H1 (cell line): ENCODE measurements at places on chromosomes 3 and 15.

DNA sequence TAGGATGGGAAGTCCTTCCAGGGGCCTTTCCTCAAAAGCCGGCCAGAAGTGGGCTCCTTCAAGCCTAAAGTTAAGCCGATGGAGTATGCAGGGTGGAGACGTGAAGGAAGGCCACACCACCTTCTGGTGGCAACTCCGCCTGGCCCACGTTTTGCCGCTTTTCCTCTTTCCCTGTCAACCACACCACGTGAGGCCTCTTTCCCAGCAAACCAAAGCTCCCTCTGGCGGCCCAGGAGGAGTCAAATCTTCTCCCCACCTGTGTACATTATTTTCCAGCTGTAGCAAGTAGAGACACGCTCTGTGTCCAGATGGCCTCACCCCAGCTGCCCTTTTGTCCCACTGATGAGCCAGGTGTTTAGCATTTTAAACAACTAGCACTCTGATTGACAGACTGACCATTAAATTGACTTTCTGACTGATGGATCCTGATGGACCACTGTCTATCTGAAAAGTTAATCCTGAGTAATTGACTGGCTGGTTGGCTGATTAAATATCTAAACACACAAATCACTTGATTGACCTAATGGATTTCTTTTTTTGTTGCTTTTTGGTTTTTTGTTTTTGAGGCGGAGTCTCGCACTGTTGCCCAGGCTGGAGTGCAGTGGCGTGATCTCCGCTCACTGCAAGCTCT, 59.6 kb upstream of the ZBTB38 start:
- DNase-seq = peak; percentile 84

DNA sequence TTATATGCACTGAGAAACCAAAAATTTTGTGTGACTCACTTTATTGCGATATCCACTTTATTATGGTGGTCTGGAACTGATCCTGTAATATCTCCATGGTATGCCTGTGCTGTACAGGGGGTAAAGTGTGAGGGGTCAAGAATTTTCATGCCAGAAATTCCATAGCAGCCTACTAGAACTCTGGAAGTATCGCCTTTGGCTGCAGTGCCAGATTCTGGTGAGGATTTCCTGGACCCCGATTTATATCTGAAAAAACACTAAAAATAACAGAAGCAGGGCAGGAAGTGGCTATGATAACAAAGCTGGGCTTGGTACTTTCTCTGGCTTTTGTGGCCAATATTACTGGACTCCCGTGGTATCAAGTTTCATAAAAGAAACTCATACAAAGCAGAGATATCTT, 36.4 kb downstream of the CCDC80 start:
- no peak for DNase-seq

DNA sequence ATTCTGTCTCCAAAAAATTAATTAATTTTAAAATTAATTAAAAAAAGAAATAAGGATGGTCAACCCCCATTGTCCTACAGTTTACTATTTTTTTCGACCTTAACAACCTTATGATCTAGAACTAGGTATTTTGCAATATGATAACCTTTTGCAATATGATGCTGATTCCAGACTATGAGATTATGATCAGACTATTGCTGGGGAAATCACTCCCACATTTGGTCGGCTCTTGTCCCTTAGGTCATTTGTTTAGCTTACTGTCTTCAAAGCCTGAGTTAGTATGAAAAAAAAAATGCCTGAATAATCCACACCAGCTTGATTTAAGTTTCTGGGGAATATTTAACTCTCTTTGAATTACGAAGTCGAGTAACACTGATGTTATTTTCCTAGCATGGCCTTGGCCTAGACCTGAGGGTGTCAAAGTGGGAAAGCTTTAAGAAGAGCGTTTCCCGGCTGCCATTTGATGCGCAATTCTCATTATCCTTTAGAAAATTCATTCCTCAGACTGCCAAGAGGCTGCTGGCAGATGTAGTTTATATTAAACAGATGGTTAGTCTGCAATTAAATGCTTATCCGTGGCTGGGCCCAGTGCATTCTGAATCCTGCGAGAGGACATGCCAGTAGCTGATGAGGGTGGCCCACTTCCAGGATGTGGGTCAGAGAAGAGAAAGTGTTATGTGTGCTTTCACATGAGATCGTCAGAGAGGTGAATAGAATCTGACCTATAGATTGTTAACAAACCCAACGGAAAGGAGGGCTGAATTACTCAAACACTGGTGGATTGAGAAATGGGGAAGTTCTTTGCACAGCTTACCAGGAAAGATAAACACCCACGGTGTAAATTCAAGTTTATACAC, 496.0 kb upstream of the THBS1 start:
- DNase-seq = no peak

DNA sequence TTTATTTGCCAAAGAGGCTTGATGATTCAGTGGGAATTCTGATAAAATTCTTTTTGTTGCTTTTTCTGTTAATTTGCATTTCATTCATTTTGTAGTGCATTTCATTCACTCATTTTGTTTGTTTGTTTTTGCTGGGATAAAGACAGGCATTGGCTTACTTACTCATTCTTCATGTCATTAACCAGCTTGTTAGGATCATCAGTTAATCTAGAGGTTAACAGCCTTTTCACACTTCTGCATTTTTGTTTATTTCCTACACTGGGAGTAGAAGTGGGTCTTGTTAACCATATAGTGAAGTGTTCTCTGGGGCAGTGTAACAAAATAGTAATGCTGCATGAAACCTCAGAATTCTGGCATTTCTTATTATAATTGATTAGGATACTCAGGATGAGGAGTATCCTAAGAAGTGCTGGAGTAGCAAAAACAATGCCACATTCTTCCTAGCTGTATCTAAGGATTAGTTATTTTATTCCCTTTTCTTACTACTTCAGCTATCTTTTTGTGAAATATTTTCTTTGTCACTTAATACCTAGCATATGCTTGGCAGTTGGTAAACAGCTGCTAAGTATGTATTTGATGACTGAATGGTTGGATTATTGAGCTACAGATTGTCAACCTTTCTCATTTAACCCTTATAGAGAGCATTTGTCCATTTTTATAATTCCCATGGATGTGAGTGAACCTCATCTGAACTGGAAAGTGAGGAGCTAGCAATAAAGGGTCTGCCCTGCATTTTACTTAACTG, 135.7 kb upstream of the LRRFIP2 start:
- no peak for DNase-seq

DNA sequence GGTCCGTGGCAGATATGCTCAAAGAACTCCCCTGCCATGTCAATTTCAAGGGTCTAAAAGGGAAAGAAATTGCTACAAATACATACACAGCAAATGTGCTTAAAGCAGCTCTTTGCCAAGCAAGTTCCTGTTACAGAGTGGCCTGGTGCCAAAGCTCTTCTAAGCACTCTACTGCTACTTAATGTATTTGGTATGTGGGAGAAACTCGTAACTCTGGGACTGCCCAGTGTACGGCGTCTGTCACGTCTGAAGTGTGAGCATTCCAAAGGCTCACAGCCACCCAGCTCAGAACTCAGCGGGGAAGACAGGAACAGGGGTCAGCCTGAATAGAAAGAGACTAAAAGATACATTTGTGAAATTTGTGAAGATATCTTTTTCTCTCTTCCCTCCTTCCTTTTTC, 54.6 kb downstream of the RBMS3 start:
- no peak for DNase-seq

GRCh38 chr3:152471814-152472671, 203.3 kb downstream of the MBNL1 start:
- no peak for DNase-seq

DNA sequence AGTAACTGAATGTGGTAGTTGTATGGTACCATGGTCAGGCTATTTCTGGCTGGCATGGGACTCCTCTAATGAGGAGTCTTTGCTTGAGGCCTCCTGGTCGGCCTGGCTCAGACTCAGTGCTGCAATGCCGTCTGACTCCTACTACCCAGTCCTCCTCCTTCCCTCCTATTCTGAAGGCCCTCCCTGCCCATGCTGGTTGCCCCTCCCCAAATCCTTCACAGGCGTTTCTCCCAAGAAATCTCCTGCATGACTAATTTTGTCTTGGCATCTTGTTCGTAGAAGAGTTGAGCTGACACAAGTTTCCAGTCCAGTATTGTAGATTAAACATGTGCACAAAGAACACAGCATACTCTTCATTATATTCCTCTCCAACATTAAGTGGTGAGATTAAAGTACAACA, 115.5 kb downstream of the NFKBIZ start:
- no peak for DNase-seq

DNA sequence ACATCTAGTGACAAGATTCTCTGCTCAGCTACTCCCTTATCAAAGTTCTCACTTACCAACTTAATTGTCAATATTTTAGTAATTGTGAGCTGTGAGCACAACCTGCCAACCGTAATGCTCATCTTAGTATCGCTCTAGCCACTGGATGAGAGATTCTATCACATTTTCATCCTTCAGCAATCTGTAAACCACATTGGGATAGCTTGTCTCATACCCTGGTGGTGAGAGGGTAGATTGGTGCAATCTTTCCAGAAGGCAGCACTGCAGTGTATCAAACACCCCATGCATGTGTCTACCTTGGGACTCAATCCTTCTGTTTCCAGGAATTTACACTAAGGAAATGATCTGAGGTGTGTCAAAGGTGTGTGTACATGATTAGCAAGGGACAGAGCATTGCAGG, 18.9 kb upstream of the ATP8B4 start:
- DNase-seq = no peak

DNA sequence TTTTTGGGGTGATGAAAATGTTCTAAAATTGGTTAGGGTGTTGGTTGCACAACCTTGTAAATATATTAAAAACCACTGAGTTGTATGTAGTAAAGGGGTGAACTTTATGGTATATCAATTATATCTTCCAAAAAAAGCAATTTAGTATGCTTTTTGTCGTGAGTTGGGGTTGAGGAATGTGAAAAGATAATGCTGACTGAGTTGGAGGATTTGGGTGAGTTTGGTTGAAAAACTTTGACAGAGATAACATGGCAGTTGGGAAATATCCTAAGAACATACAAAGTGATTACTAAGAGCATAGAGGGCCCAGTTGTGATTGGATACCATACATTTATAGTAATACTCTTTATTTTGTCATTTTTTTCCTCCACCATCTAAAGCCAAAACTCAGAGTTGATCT, 33.6 kb downstream of the HMG20A start:
- no peak for DNase-seq

DNA sequence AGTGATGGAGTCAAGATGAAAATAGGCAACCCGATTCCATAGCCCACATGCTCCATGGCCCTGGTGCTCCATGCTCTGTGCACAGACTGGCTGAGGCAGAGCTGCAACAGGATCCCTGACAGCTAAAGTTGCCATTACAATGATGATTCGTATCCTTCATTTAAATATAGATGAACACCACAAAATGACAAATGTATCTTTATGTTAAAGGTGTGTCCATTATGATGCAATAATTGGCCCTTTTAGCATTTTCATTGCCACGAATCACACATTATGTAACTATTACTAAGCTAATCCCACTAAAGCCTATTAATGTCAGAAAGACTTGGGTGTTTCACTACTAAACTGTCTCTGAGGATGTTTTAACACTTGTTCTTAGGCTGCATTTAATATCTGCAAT, 270.2 kb upstream of the THBS1 start:
- no peak for DNase-seq

DNA sequence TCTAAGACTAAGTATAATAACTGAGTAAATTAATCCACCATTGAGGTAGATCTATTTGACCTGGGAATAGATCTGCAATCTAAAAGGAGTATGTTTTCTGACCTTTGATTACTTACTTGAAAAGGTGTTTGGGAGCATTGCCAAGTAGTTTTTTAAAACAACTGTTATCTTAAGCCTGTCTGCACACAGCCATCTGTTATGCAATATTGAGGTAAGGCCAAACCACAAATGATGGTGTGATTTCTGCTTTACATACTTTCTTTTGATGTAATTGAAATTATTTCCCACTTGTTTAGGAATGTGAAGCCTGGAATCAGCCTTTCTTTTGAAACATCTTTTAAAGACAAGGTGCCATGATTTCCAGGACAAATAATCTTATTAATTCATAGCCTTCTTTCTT, 274.0 kb downstream of the BBX start:
- no peak for DNase-seq

- DNase-seq = no peak
Measured at GRCh38 chr3:126118591-126118990, 34.7 kb upstream of the SLC41A3 start.

- DNase-seq = no peak
Measured at GRCh38 chr3:88362428-88362827, 212.7 kb downstream of the C3orf38 start.

- DNase-seq = no peak
Measured at GRCh38 chr3:116051586-116051985, 393.7 kb downstream of the LSAMP start.
